HepG2 (cell line): ENCODE measurements at places on chromosomes 5 and 9. TPM values are rescaled to one million over a fixed set of nuclear protein-coding genes. Genes with fewer than 3 reads are reported as not detected.

DNA sequence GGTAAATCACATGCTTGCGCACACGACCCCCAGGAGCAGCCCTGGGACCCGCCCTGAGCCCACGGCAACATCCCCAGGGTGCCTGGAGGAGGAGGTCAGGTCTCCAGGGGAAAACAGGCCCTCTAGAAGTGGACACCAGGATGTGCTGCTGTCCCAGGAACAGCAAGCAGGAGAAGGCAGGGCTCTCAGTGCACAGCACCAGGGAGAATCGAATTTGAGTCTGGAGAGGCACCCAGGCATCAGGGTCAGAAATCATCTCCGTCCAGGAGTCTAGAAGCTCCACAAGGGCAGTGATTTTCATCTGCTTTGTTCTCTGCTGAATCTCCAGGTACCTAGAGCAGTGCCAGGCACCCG is 93.6 kb downstream of the PAX5 start:
- DNase-seq = no peak
- H3K27me3 ChIP-seq = peaks cover 43% of the 10 kb centered on the region
- H3K27ac ChIP-seq = no peak overlapping the region
- H3K4me1 ChIP-seq = no peaks in the 10 kb centered on the region
- H3K36me3 ChIP-seq = no peaks in the 10 kb centered on the region

DNA sequence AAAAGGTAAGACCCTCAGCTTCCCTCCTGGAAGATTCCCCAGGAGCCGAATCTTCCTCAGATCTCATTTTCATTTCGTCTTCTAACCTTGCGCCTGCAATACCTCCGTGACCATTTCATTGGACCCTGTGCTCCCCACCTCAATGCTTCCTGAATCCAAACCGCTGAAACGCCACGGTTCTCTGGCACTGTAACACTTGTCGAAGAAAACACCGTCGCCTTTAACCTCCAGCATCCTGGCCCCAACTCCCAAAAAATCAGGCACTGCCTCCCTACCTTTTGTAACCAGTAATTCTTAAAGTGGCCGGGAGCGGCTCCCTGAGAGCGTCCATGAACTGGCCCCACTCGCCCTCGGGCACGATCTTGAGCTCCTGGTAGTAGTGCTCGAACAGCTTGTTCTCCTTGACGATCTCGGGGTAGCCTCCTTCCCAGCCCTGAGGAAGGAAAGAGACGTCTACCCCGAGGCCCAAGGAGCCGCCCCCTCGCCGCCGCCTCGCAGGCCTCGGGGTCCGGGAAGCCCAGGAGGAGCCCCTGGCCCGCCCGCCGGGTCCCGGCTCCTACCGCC is 438 bp downstream of the NSUN2 start:
- H3K4me1 ChIP-seq = peaks cover 59% of the 10 kb centered on the region
- peaks cover 26% of the 10 kb centered on the region for H3K36me3 ChIP-seq
- peak overlapping the region; percentile 97 for H3K27ac ChIP-seq
- H3K27me3 ChIP-seq = no peaks in the 10 kb centered on the region; the same call in 2 of the 3 replicates
- DNase-seq = peak; percentile 18
- peak overlapping the region; percentile 94 for H3K4me3 ChIP-seq

DNA sequence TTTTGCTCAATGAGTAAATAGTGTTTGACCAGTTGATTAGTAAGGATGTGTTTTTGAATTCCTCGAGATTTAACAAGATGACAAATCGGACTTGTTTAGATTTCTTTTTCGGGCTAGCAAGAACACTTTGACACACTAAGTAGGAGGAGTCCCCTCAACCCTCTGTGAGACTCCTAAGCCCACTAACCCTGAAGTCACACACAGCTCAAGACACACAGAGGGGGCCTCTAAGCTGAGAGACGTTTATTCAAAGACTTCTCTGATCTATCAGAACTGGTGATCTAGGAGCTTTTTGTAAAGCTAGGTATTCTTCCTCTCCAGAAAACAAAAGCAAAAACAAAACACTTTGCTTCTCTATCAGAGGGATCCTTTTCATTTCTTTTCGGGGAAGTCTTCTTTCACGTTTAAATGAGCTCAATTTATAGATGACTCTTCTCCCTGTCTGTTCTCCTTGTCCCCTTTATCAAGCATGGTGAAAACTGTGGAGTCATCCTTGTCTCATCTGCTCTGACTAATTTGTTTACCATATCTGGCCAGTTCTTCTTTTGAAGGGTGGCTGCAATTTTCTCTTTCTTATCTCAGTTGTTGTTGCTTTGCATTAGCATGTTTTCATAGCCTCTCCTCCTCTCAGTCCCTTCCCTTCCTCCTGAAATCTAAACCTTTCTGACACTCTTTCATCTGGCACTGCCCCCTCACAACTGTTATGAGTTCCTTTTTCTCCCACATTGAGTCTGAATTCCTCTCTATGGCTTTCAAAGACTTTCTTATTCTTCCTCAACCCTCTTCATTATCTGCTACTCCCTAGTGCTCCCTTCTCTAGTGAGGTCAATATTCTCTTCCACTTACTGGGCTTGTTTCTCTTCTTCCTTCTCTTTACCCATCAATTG is 68.5 kb upstream of the RAI14 start:
- H3K36me3 ChIP-seq = no peaks in the 10 kb centered on the region
- H3K4me3 ChIP-seq = no peak overlapping the region
- DNase-seq = peak; percentile 57
- no peaks in the 10 kb centered on the region for H3K27me3 ChIP-seq

- H3K4me3 ChIP-seq = no peak overlapping the region
- H3K4me1 ChIP-seq = no peaks in the 10 kb centered on the region
- no peak for DNase-seq
These were observed 62.4 kb downstream of the HMHB1 start for GRCh38 chr5:143874312-143874711.

- no peaks in the 10 kb centered on the region for H3K36me3 ChIP-seq
- peaks cover 3% of the 10 kb centered on the region; the same call in 1 of the 2 replicates for H3K4me1 ChIP-seq
- H3K4me3 ChIP-seq = no peak overlapping the region
- no peak overlapping the region for H3K27ac ChIP-seq
These were observed 9.0 kb upstream of the LCN1 start for GRCh38 chr9:135512241-135512603.

- H3K27me3 ChIP-seq = no peaks in the 10 kb centered on the region
- no peak overlapping the region for H3K4me3 ChIP-seq
- H3K36me3 ChIP-seq = no peaks in the 10 kb centered on the region
- DNase-seq = peak; percentile 50
- no peaks in the 10 kb centered on the region for H3K4me1 ChIP-seq
These were observed 173.0 kb upstream of the DAPK1 start for GRCh38 chr9:87324613-87325194.

DNA sequence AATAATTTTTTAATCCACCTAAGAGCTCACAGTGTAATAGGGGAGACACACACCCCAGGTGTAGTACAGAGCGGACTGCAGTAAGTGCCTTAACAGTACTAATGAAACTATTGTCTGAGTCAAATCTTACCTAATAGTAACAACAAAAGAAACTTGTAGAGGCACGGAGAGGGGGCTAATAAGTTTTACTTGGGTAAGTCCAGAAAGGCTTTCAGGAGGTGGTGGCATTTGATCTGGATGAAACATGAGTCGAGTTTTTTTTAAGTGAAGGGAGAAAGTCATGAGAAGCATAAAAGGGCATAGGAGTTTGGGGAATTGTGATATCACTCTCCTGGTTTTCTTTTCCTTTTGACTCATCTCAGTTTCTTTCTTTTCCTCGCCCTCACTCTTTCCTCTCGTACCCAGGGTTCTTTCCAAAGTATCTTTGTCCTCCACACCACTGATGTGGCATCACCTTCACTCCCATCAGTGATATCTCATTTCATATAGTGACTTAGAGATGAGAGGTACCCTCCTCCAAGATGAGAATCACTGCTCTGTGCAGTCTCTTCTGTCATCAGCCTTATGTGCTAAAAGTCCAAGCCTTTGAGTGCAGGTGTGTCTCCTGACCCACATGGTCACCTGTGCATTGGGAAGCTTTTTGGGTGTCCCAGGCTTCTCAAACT is 2.0 kb downstream of the CTNNA1 start:
- no peaks in the 10 kb centered on the region for H3K36me3 ChIP-seq
- DNase-seq = no peak
- peak overlapping the region; percentile 93 for H3K4me3 ChIP-seq
- H3K27ac ChIP-seq = peak overlapping the region; percentile 91

DNA sequence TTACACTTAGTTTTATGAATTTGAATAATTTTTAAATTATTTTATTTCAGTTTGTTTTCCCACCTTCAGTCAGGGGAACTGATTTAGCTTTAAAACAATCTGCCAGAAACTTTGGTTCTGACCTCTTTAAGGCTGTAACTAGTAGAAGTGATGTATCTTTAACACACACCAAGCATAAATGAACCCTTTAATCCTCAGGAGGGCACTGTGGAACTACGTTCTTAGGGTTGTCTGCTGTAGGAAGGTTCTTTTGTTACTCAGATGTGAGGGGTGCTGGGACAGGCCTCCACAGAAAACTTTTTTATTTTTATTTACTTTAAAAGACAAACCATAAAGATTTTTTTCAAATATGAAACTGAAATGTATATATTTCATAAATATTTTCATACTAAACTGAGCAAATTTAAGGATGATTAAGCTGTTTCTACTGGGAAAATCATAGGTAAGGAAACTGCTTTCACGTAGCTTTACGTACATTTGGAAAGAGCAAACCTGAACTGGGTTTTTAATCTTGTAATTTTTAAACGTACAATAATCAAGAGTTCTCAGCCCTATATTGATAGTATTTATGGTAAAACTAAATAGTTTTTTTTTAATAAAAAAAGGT is 5.3 kb downstream of the KLF4 start:
- no peak overlapping the region for H3K27ac ChIP-seq
- H3K27me3 ChIP-seq = no peaks in the 10 kb centered on the region; the same call in 1 of the 2 replicates

- H3K36me3 ChIP-seq = peaks cover 3% of the 10 kb centered on the region
- no peak overlapping the region for H3K4me3 ChIP-seq
- no peak overlapping the region for H3K27ac ChIP-seq
- H3K27me3 ChIP-seq = no peaks in the 10 kb centered on the region
- no peak for DNase-seq
- no peaks in the 10 kb centered on the region for H3K4me1 ChIP-seq
These were observed 25.2 kb downstream of the TDRD7 start for GRCh38 chr9:97437051-97437600.

DNA sequence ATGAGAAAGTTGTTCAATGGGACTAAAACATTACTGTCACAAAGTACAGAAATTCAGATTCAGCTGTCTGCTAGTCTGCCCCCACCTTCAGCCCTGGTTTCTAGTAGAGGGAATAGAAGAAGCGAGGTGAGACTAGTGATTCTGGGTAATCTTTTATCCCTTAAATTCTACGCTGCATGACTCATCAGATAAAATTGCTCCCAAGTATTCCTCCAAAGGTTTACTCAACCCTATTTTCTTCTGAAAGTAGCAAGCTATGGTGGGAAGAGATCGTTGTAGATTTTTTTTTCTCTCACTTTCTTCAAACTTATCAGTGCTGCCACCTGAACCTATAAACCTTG is 318.9 kb upstream of the RIOK2 start:
- DNase-seq = no peak
- H3K27ac ChIP-seq = no peak overlapping the region
- no peaks in the 10 kb centered on the region for H3K36me3 ChIP-seq
- no peaks in the 10 kb centered on the region for H3K27me3 ChIP-seq
- no peaks in the 10 kb centered on the region for H3K4me1 ChIP-seq

The C9orf50 gene
- total RNA-seq = not detected in 2 replicates

The CCL27 gene
- not detected in 2 replicates for total RNA-seq

The LEAP2 gene
- total RNA-seq = 19.8 and 23.9 TPM in 2 replicates

The FGFR4 gene
- total RNA-seq = 109 and 219 TPM in 2 replicates
